IMR-90 (cell line): ENCODE measurements at places on chromosomes 16 and 17. TPM values are rescaled to one million over a fixed set of nuclear protein-coding genes. Genes with fewer than 3 reads are reported as not detected.

Gene MT1M
- total RNA-seq: not detected in 2 replicates

GRCh38 chr17:10151667-10152496 is 46.5 kb downstream of the GAS7 start:
- DNase-seq: no peak

DNA sequence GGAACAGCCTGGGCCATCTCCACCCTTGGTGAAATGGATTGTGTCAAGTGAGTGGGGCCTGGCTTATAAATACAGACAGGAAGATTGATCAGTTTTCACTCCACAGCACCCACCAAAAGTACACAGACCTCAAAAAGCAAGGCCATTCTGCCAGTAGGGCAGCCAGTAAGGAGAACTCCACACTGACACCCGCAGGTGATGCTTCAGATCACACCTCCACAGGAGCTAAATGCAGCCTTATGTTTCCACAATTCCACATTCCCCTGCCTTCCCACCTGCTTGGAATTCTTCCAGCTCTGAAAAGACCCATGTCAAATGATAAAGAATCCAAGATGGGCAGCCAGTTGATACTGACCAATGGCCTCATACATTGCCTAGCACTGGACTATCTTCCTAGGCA is 191.1 kb downstream of the ZFHX3 start:
- DNase-seq: no peak

GRCh38 chr16:74888232-74888862 is 96.6 kb downstream of the WDR59 start:
- no peak for DNase-seq

Gene HOXB8
- 0.54 and 0.56 TPM in 2 replicates for total RNA-seq

DNA sequence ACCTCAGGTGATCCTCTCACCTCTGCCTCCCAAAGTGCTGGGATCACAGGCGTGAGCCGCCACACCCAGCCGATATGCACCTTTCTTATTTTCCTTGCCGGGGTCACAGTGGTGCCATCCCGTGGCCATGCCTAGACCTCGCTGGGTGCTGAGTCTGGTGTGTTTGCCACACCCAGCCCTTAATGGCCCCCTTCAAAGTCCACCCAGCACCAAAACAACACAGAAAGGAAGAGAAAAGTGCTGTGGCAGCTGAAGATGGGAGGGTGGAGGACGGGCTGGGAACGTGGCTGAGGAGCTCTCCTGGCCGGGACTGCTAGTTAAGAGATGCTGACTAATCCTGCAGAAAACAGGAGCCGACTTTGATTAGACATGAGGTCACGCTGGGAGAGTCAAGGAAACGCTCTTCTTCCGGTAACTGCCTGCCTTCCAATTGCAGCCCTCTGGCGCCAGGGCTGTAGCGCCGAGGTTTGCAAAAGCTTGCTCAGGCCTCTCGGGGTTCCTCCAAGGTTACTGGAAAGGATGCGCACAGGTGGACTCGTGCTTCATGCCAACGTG is 10.9 kb downstream of the SLC43A2 start:
- peak; percentile 77 for DNase-seq

DNA sequence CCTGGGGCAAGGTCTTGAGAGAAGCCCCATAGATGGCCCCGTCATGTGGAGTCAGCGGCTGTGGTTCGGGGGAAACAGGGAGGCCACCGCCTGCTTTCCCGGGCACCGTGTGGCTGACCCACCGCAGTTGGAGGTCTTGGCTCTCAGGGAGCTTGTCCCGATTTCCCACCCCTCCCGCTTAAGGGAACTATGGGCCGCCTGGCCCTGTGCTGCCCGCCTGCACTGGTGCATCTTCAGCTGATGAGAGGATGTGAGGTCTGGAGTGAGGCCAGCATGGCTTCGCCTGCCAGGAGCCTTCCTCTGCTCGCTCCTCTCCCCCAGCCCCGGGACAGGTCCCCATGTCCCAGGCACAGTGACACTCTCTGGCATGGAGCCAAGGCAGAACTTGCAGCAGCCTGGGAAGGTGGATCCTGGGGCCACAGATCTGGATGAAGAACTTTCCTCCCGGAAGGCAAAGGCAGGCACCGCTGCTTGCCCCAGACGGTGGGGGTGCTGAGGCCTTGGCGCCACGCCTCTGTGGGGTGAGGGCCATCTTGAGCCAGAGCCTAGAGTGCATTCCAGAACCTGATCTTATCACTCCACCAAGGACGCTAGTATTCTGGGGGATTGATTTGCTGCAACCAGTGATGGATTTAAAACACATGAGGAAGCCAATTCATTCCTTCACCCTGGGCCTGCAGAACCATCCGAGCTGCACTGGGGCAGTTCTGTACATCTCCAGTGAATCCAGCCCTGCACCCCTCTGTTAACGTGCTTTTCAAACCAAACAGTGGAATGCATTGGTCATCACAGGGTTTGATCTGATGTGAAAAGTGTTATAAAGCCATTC is 178.6 kb upstream of the TNRC6C start:
- no peak for DNase-seq

- no peak for DNase-seq
These were observed 15.0 kb downstream of the CACNG1 start for GRCh38 chr17:67059372-67059771.

Gene BCL6B
- not detected in 2 replicates for total RNA-seq

- no peak for DNase-seq
These were observed 802 bp upstream of the TOB1 start for GRCh38 chr17:50866950-50867362.

GRCh38 chr16:782258-782657 is 5.9 kb downstream of the RPUSD1 start:
- DNase-seq: no peak

Gene NPIPB2
- 1.4 and 2.2 TPM in 2 replicates for total RNA-seq

GRCh38 chr17:5429191-5429887 is 9.4 kb downstream of the RPAIN start:
- DNase-seq: peak; percentile 32

- DNase-seq: no peak
These were observed 31.1 kb downstream of the SLFN11 start for GRCh38 chr17:35342276-35342675.

- DNase-seq: no peak
These were observed 15.9 kb downstream of the PLD6 start for GRCh38 chr17:17190188-17190587.

DNA sequence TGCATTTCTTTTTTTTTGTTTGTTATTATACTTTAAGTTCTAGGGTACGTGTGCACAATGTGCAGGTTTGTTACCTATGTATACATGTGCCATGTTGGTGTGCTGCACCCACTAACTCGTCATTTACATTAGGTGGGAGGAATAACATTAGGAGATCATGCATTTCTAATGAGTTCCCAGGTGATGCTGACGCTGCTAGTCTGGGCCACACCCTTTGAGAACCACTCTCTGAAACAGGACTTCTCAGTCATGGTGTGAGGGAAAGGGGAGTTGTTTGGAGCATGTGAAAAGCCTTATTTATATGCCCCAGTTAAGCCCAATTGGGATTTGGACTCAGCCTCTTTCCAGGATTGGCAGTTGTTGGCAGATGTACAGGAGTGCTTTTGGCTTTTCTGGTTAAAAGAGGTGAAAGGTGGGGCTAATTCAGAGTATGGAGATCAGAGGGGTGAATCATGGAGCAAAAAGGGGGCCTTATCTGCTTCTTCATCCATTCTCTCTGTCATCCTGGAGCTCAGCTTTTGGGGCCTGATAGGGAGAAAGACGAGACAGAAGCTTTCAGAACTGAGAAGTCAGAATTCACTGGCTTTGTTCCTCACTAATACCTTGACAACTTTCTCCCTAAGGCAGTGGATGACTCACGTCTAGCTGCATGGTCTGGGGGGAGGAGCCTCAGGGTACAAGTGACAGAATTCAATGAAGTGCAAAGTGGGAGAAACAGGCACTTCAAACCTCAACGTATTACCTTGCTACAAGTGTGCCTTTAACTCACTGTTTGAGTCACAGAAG is 180.0 kb upstream of the CACNG3 start:
- DNase-seq: no peak

DNA sequence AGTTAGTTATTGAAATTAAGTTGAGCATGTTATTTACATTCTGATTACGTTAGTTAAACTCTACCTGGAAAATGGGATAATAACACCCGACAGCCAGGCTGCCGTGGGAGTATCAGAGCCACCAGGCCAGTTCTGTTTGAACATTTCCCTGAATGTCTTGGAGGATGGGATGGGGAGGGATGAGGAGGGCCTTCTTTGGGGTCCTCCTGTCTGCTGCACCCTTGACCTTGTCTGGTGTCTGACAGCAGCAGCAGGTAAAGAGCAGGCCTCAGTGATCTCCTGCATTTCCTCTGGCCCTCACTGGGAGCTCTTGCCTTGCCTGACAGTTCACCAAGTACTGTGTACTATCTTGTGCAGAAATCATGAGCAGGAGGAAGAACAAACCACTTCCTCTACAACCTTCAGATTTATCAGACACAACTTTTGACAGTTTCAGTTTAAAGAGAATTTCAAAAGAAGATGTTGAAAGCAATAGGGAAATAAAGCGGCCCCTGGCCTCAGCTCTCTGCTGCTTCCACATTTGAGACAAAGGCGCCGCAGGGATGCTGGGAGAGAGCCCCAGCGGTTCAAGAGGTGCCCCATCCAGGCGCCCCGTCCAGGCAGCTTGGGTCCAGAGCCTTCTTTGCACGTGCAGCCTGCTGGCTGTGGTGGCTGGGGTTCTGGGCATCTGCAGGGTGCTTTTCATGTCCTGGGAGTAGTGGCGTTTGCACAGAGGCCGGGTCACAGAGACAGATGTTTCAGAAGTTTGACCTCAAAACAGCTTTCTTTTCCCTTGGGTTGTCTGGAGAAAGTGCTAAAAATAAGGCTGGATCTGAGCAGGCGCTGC is 25.3 kb downstream of the CMIP start:
- DNase-seq: no peak

- DNase-seq: peak; percentile 8
These were observed 539 bp downstream of the LRRC45 start for GRCh38 chr17:82023447-82024241.

- no peak for DNase-seq
These were observed 25.3 kb upstream of the ABCA6 start for GRCh38 chr17:69166957-69167356.

Gene ADAM11
- 0.28 and 0.36 TPM in 2 replicates for total RNA-seq

GRCh38 chr16:89561884-89562599 is 1.6 kb downstream of the RPL13 start:
- DNase-seq: no peak

DNA sequence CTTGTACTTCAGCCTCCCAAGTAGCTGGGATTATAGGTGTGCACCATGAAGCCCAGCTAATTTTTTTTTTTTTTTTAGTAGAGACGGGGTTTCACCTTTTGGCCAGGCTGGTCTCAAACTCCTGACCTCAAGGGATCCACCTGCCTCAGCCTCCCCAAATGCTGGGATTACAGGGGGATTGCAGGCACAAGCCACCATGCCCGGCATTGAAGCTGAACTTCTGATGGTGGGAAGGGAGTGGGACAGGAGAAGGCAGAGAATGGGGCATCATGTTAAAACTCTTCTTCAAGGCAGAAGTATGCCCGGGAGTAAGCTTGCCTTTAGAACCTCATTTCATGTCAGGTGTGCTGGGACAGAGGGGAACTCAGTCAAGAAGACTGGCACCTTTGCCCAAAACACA is 48.6 kb upstream of the ZFHX3 start:
- DNase-seq: no peak

Gene CA5A
- total RNA-seq: not detected in 2 replicates

GRCh38 chr16:66515596-66516508 is 34.1 kb downstream of the TK2 start:
- peak; percentile 37 for DNase-seq

Gene CPHXL2
- total RNA-seq: not detected in 2 replicates

GRCh38 chr17:32116937-32117336 is 25.4 kb upstream of the RHOT1 start:
- no peak for DNase-seq

Gene FZD2
- 21.3 and 22.8 TPM in 2 replicates for total RNA-seq

Gene PPM1E
- under 0.01 TPM in 2 replicates for total RNA-seq

Gene TANC2
- total RNA-seq: 40.0 and 41.4 TPM in 2 replicates

Gene TNFRSF17
- total RNA-seq: not detected in 2 replicates

Gene GCGR
- total RNA-seq: not detected in 2 replicates

DNA sequence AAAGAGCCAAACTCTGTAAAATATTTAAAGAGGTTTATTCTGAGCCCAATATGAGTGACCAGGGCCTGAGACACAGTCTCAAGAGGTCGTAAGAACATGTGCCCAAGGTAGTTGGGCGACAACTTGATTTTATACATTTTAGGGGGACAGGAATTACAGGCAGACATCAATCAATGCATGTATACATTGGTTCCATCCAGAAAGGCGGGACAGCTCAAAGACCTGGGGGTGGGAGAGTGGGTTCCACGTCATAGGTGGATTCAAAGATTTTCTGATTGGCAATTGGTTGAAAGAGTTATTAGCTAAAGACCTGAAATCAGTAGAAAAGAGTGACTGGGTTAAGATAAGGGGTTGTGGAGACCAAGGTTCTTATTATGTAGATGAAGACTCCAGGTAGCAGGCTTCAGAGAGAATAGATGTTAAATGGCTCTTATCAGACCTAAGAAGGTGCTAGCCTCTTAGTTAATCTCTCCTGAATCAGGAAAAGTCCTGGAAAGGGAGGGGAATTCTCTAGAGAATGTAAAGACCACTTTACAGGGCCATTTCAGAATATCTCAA is 32.4 kb downstream of the HSBP1 start:
- DNase-seq: no peak

Gene ACSM5
- not detected in 2 replicates for total RNA-seq
